ENCODE measurements at places on chromosomes 6 and 20.

DNA sequence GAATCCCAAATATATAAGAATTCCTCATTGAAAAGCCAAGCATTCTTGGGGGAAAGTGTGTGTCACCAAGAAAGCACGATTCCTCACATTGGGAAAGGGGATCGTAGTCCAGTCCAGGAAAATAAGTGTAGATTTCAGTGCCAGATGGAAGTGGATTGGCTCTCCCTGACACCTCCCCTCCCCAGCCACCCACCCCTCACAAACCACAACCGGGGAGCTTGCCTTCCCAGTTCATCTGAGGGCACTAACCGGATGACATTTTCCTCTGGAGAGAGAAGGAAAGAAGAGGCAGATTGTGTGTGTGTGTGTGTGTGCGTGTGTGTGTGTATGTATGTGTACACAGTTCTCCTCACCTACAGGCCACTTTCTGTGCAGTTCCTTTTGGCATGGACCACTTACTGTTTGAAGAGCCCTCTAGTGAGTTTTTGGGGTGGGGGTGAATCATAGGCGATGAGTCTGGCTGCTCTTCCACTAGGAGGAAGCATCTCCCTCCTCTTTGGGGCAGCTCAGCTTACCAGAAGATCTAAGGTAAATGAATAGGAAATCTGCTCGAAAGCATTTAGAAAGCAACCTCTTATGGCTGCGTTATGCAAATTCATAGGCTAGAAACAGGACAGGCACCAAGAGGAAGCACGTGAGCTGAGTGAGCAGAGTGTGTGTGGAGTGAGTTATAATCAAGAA lies 20.8 kb downstream of the DAAM2 start:
- DNase-seq = no peak

GRCh38 chr6:10763006-10763405 lies 15.4 kb downstream of the TMEM14B start:
- no peak for DNase-seq

GRCh38 chr6:138572167-138572875 lies 73.0 kb upstream of the NHSL1 start:
- no peak for DNase-seq

GRCh38 chr20:61760321-61760720 lies 305.4 kb downstream of the TAF4 start:
- no peak for DNase-seq

DNA sequence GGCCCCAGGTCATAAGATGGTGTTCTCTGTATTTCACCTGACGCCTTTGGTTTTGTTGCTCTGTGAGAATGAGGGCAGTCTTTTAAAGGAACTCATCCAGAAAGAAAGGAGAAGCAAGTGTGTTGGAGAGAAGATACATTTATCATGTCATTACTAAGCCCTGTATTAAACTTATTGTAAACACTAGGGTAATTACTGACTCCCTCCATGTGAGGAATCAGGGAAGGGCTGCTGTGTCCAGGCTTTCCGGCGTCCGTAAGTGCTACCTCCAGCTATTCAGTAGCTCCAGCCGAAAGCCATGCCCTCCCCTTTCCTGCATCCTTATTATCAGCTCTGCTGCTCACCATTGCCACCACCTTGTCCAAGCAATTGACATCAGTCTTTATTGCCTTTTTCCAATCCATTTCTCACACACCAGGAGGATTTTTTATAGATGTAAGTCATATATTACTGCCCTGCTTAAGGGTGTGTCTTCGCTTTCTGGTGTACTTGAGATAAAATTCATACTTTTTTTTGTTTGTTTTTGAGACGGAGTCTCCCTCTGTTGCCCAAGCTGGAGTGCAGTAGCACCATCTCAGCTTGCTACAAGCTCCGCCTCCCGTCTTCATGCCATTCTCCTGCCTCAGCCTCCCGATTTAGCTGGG lies 94.7 kb downstream of the RPP40 start:
- DNase-seq = no peak

DNA sequence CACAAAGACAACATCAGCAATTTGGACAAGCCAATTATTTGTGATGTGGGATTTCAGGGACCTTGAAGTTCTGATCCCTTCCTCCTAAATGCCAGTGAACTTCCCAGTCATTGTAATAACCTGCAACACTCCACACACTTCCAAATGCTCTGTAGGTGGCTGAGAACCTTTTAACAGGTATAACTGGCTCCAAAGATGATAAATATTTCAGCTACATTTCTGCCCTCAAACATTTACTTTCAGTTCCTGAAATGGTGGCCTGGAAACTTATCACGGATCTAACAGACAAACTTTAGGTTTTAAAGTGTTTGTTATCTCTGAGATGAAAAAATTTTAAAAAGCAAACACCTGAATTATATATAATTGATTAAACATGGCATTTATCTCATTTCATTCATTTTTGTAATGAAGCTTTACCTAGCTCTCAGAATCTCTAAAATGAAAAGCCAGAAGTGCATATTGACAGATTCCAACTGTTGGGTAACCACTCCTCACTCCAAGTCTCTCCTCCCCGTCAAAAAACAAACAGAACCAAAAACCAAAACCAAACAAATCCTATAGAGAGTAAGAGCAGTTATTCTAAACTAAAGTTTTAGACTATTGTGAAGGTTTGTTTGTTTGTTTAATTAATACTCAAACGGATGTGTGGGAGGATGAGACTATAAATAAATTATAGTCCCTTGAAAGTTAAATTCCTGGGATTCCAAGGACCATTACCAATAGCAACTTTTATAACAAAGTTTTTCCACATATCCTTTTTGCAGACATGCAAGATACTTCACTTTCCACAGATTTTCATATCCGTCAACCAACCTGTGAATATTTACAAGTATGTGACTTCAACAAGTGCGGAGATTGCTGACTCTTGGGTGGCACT lies 12.4 kb upstream of the KIAA0408 start:
- no peak for DNase-seq

DNA sequence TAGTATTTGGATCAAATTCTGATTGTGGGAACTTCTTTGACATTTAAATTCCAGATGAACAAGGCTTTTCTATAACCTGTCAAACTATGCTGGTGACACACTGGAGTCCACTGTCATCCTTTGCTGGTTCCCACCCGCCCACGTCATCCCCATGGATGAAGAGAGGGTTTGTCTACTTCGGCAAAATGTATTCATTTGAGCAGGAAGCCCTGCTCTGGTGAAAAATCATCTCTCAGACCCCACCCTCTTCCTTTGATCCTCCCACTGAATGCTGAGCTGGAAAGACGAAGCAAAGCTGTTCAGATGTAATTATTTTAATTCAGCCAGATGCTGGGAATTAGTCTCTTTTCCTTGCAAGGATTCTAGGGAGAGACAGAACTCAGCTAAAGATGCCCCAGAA lies 50.5 kb downstream of the CPNE5 start:
- DNase-seq = no peak

DNA sequence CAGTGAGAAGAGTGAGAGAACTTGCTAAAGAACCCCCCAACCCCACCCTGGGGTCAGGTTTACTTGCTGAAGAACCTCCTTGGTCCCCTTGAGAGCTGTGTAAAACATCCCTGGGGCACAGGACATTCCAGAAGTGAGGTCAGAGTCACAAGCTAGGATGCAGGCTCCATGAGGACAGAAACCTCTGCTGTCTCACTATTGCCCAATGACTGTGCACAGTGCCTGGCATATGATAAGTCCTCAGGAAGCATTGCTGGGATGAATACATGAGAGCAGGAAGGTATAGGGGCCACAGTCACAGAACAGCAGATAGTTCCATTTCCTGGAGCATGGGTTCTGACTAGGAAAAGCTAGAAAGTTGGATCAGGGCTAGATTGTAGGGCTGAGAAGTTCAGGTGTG lies 18.4 kb downstream of the NT5E start:
- no peak for DNase-seq

DNA sequence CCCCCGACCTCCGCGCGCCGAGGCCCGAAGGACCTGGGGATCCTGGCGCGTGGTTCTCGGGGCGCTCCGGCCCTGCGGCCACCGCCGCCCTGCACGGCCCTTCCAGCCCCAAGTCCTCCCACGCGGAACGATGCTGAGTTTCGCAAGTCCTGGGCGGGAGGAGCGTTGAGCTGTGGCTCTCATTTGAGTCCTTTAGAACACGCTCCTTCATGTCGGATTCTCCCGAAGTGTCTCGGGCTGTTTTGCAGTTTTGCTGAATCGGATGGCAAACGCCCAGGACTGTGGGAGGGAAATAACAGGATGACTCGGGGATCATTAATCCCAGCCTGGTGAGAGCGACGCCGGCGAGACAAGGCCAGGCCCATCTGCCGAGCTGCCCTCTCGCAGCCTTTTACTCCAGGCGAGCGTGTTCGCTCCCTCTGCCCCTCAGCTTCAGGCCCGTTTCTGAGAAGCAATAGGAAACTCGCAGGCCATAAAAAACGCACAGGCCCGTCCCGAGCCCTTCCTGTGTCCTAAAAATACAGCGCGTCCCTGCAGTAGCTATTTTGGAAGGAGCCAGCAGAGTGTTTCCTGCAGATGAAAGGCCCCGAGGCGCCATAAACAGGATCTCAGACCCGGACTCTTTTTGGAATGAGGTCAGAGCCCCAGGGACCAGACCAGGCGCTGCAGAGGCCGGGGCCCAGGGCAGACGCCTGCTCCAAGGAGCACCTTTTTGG lies 153.5 kb downstream of the DLL1 start:
- DNase-seq = no peak
